Thoracic aorta (tissue), 2 donors: ENCODE measurements at places on chromosomes 1 and 21. TPM values are rescaled to one million over a fixed set of nuclear protein-coding genes. Genes with fewer than 3 reads are reported as not detected.

DYRK3 gene
- 6.8 TPM for total RNA-seq

DNA sequence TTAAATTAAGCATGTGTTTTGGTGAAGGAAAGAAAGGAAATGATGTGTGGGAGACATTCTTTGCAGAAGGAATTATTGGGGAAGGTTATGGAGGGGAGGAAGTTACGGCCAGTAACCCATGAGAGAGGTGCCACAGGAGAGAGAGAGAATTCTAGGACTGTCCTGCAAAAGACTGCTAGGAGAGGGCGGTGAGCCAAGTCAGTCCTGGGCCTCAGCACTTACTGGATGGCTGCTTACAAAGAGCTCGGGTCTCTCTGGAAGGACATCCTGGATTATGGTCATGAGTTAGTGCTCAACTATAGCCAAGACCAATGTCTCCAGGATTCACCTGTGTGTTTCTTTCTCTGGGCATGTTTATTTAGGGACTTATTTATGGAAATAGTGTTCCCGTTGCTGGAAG is 74.4 kb upstream of the HSD17B7 start:
- no peak for DNase-seq

GRCh38 chr21:38875694-38876492 is 70.2 kb downstream of the ETS2 start:
- DNase-seq = no peak

- no peak for DNase-seq
Measured at GRCh38 chr1:1510912-1511532, 940 bp upstream of the ATAD3A start.

ETV3L gene
- total RNA-seq = not detected

S100A1 gene
- not detected for total RNA-seq

HCN3 gene
- total RNA-seq = 1.9 TPM

GRCh38 chr21:38753557-38753971 is 52.2 kb upstream of the ETS2 start:
- no peak for DNase-seq

LCK gene
- 4.1 TPM for total RNA-seq

MT1HL1 gene
- total RNA-seq = not detected

DNA sequence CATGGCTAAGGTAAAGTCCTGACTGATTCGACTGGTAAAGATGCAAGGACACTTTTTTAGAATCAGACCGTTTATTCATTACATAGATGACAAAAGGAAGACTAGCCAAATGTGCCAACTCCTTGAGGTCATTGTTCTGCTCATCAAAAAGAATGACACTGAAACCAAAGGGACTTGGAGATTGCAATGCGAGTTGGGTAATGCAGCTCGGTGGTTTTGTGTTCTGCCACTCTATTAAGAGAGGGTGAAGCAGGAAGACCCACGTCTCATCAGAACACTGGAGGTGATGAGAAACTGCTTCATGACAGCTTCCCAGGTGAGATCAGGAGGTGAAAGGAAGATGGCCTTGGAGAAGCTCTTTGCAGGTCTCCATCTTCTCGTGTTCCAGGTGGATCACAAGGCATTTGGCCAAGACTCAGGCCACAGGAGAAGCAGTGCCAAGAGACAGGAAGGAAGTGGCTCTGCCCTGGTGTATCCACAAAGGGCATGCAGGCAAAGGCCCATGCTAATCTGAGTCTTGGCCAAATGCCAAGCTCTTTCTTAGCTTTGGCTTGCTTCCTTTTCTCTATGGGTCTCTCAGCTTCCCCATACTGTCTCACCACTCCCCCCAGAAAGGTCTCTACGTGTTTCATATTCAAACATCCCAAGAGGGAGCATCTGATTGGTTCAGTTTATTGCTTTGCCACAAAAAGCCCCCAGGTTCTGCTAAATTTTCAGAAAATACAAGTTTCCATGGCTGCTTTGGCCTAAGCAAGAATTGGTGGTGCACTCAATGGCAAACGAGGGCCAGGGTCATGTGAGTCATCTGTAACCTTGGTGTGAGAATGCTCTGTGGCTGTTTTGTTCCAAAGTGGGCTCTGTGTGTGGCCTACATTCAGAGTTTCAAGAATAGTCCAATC is 5.7 kb upstream of the CCT8 start:
- no peak for DNase-seq

DNA sequence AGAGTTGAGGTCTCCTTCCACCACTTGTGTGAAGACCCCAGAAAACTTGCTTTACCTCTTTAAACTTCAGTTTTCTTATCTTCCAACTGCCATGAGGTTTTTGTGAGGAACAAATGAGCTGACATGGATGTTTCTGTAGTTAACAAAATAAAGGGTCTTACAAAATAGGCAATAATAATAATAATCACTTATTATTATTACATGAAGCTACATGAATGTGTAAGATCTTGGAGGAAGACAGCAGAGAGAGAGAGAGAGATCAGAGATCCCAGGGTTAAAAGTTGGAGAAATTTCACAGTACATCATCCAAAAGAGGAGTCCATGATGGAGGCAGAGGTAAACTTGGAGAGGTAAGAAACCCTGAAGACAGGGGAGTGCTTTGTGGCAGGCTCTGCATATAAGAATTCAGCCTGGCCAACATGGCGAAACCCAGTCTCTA is 10.7 kb downstream of the RCC1 start:
- no peak for DNase-seq

- DNase-seq = no peak
Measured at GRCh38 chr1:222781251-222781650, 33.6 kb upstream of the DISP1 start.

TMEM81 gene
- 0.41 TPM for total RNA-seq

KIAA1614 gene
- total RNA-seq = 13.8 TPM

SH3D21 gene
- total RNA-seq = 3.9 TPM

GRCh38 chr1:226017070-226017469 is 17.9 kb upstream of the SDE2 start:
- DNase-seq = no peak

GRCh38 chr1:112778137-112778536 is 63.0 kb upstream of the PPM1J start:
- no peak for DNase-seq

DNA sequence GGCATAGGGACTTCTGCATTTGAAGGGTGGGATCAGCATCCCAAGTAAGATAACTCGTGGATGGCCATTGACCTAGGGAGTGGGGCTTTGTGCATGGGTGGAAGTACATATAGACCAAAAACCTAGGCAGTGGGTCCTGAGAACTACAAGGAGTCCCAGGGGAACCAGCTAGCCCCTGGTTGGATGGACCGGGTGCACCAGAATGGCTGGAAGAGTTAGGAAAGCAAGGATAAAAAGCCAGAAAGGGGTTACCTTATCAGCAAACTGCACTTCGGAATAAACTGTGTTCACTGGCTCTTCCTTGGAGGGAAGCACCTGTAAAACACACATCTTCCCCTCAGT is 26.6 kb upstream of the SLAMF6 start:
- no peak for DNase-seq

DNA sequence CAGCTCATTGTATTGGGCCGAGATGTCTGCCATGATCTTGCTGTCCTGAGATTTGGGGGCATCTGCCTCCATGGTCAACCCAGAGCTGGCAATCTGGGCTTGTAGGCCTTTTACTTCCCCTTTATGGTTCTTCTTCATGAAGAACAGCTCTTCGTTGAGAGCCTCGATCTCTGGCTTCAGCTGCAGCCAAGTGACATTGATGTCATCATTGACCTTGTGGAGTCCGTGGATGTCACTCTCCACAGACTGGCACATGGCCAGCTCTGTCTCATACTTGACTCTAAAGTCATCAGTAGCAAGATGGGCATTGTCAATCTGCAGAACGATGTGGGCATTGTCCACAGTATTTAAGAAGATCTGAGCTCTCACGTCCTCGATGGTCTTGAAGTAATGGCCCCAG is 29.2 kb downstream of the RAP1A start:
- no peak for DNase-seq

DNA sequence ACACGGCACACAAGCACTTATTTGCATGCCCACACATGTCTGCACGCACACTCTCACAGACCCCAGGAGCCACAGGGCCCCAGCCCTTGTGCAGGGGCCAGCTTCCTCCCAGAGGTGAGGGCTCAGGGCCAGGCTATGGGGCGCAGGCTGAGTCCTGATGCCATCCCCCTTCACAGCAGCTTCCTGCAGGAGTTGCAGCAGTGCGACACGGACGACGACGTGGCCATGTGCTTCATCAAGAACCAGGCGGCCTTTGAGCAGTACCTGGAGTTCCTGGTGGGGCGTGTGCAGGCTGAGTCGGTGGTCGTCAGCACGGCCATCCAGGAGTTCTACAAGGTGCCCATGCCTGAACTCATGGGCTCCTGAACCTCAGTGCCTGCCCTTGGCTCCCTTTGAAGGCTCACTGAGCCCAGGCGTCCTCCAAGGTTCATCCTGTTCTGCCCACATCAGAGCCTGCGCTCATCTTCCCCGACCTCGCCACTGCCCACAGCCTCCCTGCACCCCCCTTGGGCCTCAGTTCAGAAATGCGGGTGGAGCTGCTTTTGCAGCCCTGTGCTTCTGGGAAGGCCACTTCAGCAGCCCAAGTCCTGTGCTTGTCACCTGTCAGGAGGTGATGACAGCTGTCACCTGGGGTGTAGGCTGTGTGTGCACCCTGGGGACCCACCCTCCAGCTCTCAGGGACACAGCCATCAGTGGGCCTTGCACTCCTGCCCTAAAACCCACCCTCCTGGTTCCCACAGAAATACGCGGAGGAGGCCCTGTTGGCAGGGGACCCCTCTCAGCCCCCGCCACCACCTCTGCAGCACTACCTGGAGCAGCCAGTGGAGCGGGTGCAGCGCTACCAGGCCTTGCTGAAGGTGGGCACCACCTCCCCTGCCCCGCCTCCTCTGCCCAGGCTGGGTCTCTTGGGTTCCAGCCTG is 66.6 kb downstream of the TRIM11 start:
- DNase-seq = no peak

DNA sequence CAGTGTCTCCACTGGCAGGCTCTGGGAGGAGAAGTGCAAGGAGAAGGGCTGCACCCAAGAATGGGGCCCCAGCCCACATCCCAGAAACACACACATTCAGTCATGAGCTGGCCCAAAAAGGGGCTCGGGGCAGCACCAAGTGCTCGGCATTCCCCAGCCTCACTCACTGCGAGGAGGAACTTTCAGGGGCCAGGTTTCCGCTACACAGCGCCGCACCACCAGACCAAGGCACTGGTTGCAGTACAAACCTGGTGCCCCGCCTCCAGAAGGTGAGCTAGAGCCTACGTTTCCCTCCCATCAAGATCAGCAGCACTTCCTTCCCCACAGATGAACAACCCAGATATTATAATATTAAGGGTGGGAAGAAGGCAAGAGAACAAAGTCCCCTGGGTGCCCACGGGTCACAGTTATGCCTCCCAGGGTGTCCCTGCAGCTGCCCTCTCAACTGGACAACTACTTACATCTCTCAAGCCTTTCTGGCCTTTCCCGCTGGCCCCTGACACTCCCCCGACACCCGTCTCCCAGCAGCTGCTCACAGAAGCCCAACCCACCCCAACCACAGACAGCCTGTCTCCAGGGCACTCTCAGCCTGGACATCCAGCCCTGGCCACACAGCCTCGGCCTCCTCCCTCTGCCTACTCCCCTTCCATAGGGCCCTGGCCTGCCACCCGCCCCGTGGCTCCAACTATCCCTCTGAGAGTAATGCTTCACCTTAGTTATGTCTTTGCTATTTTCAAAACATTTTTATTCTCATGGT is 3.8 kb downstream of the PBXIP1 start:
- DNase-seq = no peak

DNA sequence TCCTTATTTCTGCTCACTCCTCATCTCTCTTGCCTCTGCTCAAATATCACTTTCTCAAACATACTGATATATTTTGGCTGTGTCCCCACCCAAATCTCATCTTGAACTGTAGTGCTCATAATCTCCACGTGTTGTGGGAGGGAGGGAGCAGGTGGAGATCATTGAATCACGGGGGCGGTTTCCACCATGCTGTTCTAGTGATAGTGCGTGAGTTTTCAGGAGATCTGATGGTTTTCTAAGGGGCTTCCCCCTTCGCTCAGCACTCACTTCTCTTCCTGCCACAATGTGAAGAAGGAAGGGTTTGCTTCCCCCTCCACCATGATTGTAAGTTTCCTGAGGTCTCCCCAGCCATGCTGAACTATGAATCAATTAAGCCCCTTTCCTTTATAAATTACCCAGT is 26.6 kb downstream of the ZBTB8OS start:
- DNase-seq = no peak

DNA sequence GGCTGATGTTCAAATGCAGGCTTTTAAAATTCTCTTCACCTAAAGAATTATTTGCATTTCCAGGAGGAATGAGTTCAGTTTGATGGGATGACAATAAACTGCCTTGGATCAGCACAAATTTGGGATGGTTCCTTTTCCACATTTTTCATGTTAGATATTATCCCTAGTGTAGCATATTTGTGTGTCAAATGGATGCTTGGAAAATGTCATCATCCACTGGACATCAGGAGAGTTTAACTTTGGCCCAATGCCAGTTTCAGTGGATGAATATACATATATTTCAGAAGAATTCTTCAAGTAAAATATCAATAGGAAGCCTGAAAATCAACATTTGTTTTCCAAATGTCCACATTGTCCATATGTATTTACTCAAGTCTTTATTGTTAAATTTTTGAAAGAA is 116.5 kb upstream of the COL24A1 start:
- DNase-seq = no peak

TINAGL1 gene
- 1,250 TPM for total RNA-seq

DNA sequence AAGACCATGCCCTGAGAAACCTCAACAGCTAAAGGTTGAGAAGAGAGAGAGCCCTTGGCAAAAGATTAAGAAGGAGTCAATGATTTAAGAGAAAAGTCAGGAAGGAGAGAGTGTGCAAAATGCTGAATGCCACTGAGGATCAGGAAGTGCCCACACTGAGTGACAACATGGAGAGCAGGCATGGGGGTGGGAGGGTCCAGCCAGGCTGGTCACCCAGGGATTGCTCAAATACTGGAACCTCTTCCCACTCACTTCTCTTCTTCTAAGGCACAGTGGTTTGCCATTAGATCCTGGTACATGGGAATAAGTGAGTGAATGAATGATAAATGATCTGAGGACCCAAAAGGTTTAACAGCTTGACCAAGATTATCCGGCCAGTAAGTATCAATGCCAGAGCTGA is 11.1 kb downstream of the PRR9 start:
- no peak for DNase-seq
